ENCODE measurements at places on chromosomes 7 and 10. TPM values are rescaled to one million over a fixed set of nuclear protein-coding genes. Genes with fewer than 3 reads are reported as not detected.

- no peak for DNase-seq
These were observed 31.0 kb downstream of the AKR1B1 start for GRCh38 chr7:134427896-134428295.

GRCh38 chr10:33460505-33461294 is 126.2 kb upstream of the NRP1 start:
- no peak for DNase-seq

DNA sequence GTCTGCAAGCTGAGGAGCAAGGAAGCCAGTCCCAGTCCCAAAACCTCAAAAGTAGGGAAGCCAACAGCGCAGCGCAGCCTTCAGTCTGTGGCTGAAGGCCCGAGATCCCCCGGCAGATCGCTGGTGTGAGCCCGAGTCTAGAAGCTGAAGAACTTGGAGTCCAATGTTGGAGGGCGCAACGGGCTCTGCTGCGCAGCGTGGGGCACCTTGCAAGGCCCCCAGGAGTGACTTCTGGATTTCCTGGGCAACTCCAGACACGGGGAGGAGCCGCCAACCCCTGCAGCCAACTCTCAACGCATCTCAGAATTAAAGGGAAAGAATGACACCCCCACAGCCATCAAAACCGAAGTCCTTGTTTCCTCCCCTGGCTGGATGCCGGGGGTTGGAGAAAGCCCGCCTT is 18.8 kb upstream of the PROSER2 start:
- DNase-seq, result no peak

DNA sequence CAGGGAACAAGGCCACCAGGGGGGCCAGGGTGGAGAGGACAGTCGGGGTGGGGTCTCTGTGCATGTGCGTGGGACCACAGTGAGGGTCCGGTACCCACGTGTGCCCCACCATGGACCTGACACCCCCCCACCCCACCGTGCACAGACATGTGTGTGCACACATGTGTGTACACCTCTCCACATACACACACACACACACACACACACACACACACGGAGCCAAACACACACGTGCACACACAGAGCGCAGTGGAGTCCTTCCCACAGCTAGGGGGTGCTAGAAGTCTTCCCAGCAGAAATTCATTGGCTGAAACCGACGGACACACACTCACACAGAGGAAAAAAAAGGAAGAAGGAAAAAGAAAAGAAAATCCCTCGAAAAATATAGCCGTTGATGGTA is 42.8 kb upstream of the GNA12 start:
- no peak for DNase-seq

The YKT6 gene
- total RNA-seq, result 89.5 TPM

DNA sequence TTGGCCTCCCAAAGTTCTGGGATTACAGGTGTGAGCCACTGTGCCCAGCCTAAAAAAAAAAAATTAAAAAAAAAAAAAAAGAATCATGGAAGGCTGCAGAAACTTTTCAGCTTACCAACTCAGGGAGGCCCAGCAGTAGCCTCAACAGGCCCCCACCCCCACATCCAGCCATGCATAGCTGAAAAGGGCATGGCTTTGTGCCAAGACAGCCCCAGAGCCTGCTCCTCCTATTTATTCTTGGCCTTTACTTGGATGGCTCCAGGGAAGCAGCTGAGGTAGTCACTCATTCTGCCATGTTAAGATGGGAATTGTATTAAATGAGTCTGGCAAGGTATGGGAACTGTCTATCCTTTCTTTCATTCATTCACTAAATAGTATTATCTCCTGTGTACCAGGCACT is 13.7 kb upstream of the CNNM2 start:
- no peak for DNase-seq

DNA sequence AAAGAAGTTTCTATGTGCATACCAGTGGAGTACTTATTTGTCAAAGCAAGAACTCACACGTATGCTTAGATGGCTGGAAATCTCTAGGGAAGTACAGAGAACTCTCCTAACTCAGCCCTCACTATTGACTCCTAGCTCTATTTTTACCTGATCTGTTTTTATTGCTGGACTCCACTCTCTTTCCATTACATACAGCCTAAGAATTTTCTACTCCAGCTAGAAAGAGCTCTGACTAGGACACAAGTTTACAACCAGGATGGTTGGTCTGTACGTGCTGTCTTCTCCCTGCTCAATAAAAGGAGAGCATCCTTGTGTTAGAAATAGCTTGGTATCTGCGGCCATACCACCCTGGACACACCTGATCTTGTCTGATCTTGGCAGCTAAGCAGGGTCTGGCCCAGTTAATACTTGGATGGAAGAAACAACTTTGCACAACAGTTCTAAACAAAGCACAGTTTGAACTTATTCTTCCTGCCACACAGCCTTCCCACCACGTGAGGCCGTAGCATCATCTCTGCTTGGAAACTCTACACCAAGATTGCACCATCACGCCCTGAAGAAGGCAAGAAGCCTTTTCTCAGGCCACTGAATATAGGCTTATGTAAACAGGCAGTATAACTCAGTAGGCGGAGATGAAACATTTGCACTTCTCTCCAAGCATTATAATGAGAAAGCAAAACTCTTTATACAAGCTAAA is 50.7 kb downstream of the KCNMA1 start:
- no peak for DNase-seq

The MBL2 gene
- not detected for total RNA-seq

The TIMM23B gene
- 21.3 TPM for total RNA-seq

- no peak for DNase-seq
These were observed 30.9 kb downstream of the MRPS33 start for GRCh38 chr7:140983802-140984201.

GRCh38 chr7:103398483-103399127 is 47.4 kb downstream of the SLC26A5 start:
- no peak for DNase-seq

DNA sequence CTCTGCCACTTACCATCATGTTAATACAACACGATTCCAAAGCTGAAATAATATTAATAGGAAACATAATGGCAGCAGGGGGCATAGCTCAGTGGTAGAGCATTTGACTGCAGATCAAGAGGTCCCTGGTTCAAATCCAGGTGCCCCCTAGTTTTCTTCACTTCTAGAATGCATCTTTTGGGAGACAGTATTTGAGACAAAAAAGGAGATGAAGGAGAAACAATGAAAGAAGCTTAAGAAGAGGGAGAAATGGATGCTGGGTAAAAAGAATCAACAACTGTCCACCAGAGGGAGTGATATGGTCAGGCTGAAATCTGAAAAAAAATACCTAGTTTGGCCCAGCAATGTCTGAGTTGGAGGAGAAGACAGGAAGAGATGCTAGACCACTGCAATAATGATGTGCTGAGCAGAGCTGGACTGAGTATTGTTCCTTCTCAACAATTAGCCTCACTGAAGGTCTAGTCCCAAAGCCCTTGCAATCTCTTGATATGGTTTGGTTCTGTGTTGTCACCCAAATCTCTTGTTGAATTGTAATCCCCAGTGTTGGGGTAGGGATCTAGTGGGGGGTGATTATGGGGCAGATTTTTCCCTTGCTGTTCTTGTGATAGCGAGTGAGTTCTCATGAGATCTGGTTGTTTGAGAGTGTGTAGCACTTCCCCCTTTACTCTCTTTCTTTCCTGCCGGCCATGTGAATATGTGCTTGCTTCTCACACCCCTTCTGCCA is 48.3 kb downstream of the ZNF783 start:
- DNase-seq, result peak; percentile 32

The CHST12 gene
- 28.0 TPM for total RNA-seq

The INA gene
- total RNA-seq, result 2.5 TPM

GRCh38 chr7:41756650-41757182 is 53.8 kb upstream of the INHBA start:
- DNase-seq, result no peak

DNA sequence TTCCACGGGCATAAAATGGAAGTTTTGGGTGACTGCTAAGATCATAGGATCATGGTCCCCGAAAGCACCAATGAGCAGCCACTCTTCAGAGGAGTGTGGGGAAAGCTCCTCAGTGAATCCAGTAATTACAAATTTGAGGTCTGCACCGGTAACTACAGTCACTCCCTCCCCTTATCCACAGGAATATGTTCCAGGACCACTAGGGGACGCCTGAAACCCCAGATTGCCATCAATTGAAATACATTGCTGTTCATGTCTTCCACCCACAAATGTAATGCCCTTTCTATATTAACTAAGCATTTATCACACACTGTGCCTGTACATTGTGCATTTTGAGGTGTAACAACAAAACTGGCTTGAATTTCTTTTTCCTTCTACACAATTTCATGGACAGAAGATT is 447.9 kb upstream of the PFKP start:
- DNase-seq, result no peak

The LARP4B gene
- total RNA-seq, result 79.6 TPM

The GRID1 gene
- total RNA-seq, result 0.11 TPM

DNA sequence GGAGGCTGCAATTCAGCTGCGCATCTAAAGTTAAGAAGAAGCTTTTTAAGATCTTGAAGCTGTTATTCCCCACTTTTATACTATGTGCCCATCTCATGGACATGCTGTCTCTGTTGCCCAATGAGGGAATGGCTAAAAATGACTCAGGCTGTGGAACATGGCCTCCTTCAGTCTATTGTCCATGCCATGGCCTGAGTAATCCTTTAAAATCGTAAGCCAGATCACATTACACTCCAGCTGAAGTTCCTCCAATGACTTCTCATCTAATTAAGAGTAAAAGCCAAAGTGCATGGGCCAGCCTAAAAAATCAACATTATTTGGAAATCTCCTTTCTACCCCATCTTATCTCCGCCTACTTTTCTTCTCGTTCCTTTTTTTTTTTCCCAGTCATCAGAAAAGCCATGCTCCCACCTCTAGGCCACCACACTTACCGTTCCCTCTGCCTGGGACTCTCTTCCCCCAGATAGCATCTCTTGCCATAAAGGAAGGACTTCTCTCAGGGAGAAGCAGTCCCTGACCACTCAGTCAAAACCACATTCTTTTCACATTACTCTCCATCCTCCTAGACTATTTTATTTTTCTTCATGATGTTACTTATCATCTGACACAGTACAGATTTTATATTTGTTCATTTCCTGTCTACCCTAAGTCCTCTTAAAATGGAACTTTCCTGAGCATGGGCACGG is 337.4 kb downstream of the PRPF18 start:
- DNase-seq, result no peak

DNA sequence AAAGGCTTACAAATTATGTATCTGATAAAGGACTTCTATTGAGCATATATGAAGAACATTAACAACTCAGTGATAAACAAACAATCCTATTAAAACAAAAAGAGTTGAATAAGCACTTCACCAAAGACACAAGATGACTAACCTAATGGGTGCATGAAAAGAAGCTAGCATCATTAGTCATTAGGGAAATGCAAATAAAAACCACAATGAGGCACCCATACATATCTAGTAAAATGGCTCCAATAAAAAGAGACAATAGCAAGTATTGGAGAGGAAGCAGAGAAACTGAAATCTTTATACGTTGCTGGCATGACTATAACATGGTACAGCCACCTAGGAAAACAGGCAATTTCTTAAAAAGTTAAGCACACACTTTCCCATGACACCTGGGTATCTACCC is 77.6 kb upstream of the ZMIZ1 start:
- DNase-seq, result no peak

DNA sequence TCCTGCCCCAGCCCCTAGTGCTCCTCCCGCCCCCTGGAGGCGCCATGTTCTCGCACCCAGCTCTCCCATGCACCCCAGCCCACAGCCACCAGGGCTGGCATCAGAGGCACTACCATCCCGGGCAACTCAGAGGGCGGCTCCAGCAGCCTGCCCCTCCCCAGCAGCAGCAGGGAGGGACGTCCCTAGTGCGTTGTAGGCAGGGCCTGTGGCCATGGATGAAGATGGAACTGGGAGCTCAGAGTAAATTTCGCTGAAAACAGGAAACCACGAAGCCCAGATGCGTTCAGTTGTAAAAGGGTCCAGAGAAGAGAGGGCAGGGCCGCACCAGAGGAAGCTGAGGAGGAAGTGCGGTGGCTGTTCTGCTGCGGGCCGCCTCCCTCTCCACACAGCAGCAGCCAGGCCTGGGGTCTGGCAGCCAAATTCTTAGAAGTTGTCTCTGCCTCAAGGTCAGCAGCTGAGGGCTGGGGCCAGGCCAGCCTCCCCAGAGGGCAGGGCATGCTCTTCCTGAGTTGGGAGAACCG is 24.6 kb downstream of the VSIR start:
- DNase-seq, result no peak

- no peak for DNase-seq
These were observed 18.3 kb downstream of the ARMC3 start for GRCh38 chr10:22945934-22946673.

GRCh38 chr7:136294977-136295376 is 317.8 kb upstream of the MTPN start:
- no peak for DNase-seq

The GNAI1 gene
- total RNA-seq, result 44.4 TPM

GRCh38 chr10:104299031-104299904 is 30.3 kb downstream of the GSTO2 start:
- DNase-seq, result no peak

DNA sequence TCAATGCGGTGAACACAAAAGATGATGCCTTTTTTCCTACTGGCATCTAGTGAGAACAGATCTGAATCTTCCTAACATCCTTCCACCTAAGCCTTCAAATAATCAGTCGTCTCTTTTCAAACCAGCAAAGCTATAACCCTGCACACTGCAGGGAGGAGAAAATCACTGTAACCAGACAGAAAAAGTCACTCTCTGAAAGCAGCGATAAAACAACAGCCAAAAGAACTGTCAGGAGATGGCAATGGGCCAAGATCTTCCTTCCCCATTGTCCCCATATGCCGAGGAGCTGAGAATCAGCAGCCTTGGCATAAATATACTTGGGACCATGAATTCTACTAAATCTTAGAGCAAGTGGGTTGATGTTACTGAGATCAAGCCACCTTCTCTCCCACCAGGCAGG is 13.1 kb downstream of the FZD9 start:
- DNase-seq, result no peak

DNA sequence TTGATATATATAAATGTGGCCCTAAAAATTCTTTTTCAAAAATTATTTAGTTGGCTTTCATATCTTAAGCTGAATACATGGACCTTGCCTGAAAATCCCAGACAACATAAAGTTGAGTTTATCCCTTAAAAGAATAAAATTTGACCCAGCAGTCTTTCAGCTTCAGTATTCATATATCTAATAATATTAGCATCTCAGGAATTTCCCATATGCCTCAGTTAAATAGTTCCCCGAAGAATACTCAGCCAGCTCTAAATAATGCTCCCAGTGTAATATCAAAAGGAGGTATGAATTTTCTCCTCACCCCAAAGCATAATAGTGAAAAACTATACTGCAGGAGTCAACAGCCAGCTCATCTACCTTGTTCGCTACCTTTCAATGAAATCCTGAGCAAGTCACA is 145.9 kb downstream of the CTNNA3 start:
- DNase-seq, result no peak

DNA sequence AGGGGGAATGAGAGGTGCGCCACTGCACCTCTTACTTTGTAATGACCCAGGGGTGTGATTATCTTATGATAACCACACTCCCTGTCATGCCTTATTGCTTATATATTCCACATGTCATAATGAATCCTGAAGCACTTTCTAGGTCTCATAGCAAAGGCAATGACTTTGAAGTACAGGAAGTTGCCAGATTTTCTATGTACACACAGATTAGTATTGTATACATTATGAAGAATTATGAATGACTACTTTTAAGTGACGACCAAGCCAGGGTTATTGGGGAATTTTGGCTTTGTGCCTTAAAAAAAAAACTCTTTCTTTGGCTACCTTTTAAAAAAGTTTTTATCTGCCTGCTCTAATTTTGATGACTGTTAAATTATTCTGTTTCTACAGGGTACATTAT is 269.6 kb downstream of the MDFIC start:
- DNase-seq, result no peak

The MYH16 gene
- total RNA-seq, result not detected

The TCF7L2 gene
- total RNA-seq, result 88.2 TPM

- no peak for DNase-seq
These were observed 89.2 kb upstream of the ATP6V0A4 start for GRCh38 chr7:138887085-138887710.

All from osteocyte (in vitro differentiated cells).